ENCODE measurements at places on chromosomes 16 and 17.
A peak's percentile ranks its signal among the peaks of the same experiment; 100 is the strongest.

GRCh38 chr16:22191532-22192260 is 14.4 kb upstream of the EEF2K start:
- peak; percentile 35 for DNase-seq

DNA sequence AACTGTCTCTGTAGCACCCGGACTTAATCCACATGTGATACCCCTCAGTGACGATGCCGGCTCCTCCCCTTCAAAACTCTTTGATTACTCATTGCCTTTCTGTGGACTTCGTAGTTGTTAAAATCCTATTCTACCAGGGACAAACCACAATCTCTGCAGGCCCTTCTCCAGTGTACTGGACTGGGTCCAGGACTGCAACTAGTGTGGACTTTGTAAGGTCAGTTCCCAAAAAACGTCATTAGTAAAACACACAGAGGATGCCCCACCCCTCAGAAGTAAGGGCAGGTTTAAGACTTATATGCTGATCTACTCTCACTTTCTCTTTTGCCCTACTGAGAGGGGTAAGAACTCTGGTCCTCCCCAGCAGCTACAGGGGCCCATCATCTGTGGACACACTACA is 10.5 kb upstream of the NUDT7 start:
- DNase-seq = no peak

- peak; percentile 67 for DNase-seq
Observed at GRCh38 chr17:20896153-20896649, 146.6 kb downstream of the USP22 start.

- DNase-seq = no peak
Observed at GRCh38 chr16:47230296-47230695, 86.6 kb upstream of the NETO2 start.

DNA sequence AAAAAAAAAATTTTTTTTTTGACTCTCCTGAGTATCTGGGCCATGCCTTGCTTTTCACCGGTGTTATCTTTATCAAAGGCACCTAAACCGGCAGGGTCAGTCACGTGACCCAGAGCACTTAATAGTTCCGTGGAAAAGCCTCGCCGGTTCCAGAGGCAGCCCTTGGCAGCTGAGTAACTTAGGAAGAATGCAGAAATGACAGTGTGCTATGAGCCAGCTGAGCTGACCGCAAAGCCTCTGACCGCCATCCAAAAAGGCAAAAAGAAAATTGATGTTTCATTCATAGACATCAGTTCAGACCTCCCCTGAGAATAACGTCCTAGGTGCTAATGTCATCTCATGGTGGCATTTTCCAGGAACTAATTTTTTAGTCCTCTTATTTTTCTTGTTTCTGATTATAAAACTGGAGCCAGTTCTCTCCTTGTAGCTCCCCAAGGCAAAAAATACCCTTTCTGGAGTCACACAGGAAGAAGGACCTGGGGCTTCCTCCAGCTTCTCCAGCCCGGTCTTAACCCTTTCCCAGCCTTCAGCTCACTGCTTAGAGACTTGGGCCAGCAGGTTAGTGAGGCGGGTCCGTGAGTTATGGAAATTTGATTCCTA is 122.6 kb downstream of the SOCS1 start:
- DNase-seq = peak; percentile 80

GRCh38 chr16:80807906-80808305 is 3.5 kb upstream of the CDYL2 start:
- DNase-seq = no peak

GRCh38 chr16:11201498-11202259 is 54.3 kb downstream of the SOCS1 start:
- no peak for DNase-seq

DNA sequence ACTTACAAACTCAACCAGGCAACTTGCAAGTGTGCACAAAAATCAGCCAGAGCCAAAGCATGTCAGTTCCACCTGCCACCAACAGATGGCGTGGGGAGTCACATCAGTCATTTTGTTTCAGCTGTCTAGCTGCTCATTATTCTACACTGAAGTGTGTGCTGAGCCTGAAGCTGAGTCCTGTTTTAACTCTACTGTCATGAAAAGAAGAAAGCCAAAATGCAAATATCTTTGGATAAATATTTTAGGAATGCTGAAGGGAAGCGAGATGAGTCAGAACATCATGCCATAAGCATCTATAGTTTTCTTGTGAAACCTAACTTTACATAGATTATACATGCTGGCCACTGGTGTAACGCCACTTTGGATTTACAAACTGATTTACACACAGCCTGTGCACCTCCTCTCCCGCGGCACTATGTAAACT is 172.6 kb downstream of the CDK5R1 start:
- DNase-seq = peak; percentile 73

- no peak for DNase-seq
Observed at GRCh38 chr16:79562166-79562823, 38.2 kb downstream of the MAF start.

DNA sequence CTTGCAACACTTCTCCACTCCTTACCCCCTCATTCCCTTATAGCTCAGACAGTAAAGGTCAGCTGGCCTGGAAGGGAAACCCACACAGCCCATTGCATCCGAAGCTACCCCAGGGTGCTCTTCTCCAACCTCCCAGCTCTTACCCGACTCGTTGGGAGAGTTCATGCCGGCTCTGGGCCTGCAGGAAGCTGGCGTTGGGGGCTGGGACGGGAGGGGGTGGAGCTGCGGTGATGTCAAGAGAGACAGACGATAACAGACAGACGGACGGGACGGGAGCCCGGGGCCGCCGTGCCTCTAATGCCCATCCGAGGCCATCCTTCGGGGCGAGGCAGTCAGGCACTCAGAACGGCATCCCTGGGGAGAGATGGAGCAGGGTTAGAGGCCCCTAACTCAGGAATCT is 6.1 kb downstream of the HDAC5 start:
- DNase-seq = no peak

- no peak for DNase-seq
Observed at GRCh38 chr16:15542734-15543347, 100.1 kb downstream of the MARF1 start.

GRCh38 chr16:65122724-65123395 is 997 bp upstream of the CDH11 start:
- DNase-seq = peak; percentile 62

DNA sequence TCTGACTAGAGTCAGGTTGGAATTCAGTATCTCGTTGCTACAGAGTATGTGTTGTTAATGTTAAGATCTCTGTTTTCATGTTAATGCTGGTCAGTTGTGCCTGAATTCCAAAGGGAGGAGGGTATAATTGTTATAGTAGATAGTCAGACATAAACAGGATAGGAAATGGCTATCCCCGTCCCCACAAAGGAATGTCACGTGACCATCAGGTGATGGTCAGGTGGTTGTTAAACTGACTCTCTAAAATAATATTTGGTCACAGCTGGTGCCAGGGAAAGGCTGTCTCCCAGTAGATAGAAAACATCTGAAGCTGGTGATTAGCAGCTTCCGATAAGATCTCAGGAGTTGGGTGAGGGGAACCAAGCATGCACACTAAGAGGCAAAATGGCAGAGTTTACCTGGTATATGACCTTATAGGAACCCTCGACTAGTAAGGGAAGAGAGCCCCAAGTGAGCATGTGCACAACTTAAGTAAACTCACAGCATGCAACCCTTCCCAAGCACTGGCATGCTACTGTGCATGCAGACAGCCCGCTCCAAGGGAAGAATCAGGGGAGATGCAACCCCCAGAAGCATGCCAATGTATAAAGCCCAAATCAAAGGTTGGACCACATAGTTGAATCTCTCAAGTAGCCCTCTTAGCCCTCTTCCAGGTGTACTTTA is 27.4 kb upstream of the SLC6A2 start:
- DNase-seq = no peak

- DNase-seq = peak; percentile 74
Observed at GRCh38 chr17:17778308-17779014, 58.3 kb downstream of the SREBF1 start.

GRCh38 chr17:18980682-18981334 is 23.8 kb downstream of the FAM83G start:
- no peak for DNase-seq

DNA sequence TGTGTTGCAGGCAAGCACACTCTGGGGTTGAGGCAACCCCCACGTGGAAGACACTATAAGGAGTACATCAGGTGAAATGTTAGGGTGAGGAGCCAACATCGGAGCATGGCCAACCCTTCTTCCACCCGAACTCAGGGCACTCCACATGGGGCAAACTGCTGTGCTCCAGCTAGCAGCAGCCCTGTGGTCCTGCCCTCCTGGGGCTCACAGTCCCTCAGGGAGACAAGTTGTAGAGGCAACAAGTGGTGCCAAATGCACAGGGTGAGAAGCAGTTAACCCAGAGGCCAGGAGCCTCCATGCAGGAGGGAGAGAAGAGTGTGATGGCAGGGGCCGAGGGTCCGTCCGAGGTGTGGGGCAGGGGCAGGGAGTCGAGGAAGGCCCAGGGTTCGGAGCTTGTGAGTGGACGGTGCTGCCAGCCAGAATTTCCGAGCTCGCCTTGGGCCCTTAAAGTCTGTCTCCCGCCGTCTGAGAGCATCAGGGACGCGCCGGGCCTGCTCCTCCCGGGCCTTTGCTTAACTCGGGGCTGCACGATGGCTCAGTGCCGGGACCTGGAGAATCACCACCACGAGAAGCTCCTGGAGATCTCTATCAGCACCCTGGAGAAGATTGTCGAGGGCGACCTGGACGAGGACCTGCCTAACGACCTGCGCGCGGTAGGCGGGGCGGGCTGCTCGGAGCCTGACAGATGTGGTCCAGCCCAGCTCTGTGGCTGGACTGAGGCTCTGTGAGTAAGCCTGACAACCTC is 32.3 kb downstream of the ATPAF2 start:
- DNase-seq = peak; percentile 32

DNA sequence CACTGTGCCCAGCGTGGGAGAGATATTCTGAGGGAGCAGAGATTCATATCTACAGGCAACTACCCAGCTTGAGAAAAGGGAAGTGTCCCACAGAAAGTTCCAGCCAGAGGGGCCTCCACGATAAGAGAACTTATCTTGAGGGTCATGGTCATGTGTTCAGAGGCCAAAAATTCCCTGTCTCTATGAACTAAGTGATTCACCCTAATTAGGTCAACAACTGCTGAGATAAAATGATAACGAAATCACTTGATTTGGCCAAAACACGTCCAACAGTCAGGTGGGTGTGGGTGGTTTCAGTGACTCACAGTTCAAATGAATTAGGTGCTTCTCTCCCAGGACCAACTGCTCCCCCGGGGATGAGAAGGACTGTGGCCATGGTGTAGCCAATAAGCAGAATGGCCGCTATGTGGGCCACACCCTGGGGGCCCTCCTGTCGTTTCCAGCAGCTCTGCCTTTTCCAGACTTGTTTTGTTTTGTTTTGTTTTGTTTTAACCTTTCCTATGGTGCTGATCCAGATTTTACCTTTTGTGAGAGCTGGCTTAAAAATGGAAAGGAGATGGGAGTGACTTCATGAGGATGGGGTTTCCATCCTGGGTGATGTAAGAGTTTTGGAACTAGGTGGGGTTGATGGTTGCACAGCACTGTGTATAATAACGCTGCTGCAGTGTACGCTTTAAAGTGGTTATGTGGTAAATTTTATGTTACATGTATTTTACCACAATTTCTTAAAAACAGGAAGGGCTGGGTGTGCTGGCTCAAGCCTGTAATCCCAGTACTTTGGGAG is 8.7 kb downstream of the DNAI2 start:
- DNase-seq = no peak

- no peak for DNase-seq
Observed at GRCh38 chr17:17328251-17328650, 25.1 kb downstream of the NT5M start.

- no peak for DNase-seq
Observed at GRCh38 chr17:50966163-50966666, 100.1 kb upstream of the TOB1 start.

- DNase-seq = no peak
Observed at GRCh38 chr17:14525551-14526455, 224.9 kb downstream of the HS3ST3B1 start.

DNA sequence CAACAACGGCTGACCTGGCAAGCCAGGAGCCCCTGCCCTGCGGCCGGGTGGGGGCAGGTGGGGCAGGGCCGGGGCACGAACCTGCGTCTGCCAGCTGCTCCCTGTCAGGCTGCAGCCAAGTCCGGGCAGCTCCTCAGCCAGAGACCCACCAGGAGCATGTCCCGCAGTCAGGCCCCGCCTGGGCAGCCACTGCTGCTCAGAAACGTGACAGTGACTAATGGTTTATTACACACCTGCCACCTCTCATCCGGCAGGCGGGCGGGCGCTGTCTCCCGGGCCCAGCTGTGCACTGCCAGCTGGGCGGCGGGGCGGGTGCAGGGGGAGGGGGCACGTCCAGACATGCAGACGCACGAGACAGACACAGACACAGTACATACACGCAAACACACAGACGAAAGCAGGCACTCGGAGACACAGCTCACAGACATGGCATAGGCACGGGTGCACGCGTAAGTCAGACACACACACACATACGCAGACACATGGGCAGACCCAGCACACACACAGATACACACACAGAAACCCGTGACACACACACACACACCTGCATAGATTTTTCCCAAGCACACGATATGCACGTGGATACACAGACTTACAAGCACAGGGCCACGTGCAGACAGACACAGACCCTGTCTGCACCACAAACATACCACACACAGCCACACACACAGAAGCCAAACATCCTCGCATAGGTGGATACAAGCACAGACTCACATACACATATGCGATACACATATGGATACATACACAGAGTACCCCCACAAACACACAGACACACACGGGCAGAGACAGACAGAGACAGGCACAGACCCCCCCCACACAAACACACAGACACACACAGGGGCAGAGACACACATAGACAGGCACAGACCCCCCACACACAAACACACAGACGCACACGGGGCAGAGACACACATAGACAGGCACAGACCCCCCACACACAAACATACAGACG is 248.3 kb upstream of the CIBAR2 start:
- DNase-seq = peak; percentile 91

DNA sequence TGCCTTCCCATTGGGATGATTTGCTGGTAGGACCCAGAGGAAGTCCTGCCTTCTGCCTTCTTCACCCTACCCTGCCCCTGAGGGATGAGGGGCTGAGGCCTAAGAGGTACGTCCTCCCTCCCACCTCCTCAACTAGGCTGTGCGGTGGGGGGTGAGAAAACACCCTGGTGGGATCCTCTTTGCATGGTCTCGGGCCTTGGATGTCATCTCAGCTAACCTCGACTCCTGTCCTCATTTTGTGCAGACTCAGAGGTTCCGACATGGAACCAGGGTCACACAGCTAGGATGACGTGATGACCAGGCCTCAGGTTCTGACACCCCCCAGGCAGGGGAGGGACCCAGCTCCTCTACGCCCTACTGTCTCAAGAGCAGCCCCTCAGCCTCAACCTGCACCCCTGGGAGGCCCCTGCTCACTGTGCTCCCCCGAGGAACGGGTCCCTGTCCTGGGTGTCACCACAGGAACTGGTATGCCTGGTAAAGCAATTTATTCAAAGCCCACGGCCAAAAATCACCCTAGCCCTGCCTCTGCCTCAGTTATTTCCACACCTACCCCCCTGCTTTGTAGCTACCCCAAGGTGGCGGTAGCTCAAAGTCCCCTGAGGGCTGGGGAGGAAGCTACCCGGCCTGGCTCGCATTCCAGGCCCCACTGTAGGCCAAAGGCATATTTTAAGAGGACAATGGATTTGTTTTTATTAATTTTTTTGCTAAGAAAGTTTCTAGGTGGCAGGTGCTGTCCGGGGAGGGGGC is 17.5 kb downstream of the UNC13D start:
- no peak for DNase-seq

DNA sequence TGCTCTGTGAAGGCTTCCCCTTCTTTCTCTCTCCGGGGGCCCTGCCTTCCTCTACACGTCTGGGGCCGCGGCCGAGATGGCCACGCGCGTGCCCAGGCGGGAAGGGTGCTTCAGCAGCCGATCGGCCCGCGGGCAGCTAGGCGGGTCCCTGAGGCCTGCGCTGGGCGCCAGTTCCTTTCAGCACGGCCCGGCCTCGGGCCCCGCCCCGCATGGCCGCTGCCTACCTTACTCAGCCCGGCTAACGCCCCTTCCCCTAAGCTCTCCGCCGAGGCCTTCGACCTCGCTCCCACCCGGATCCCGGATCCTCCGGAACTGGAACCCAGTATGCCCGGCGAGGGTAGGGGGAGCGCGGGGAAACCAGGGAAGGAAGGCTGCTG is 335 bp downstream of the TMEM11 start:
- peak; percentile 73 for DNase-seq
